ENCODE measurements at places on chromosomes 7 and 10. TPM values are rescaled to one million over a fixed set of nuclear protein-coding genes. Genes with fewer than 3 reads are reported as not detected.

SLC29A4 gene
- 8.8 TPM for total RNA-seq

KAT6B gene
- total RNA-seq: 27.0 TPM

ACTL6B gene
- total RNA-seq: not detected

TMEM139 gene
- total RNA-seq: 3.6 TPM

TWIST1 gene
- total RNA-seq: 0.24 TPM

DLX6 gene
- not detected for total RNA-seq

GPR26 gene
- total RNA-seq: 0.07 TPM

- H3K4me3 ChIP-seq: no peak overlapping the region
- H3K4me1 ChIP-seq: peaks cover 15% of the 10 kb centered on the region
- H3K27ac ChIP-seq: no peak overlapping the region
- DNase-seq: no peak
- H3K27me3 ChIP-seq: peaks cover 100% of the 10 kb centered on the region
- H3K36me3 ChIP-seq: no peaks in the 10 kb centered on the region
Observed at GRCh38 chr7:27128034-27128433, 2.5 kb downstream of the HOXA4 start.

GRCh38 chr10:49273082-49273465, 25.9 kb upstream of the C10orf71 start:
- no peaks in the 10 kb centered on the region for H3K36me3 ChIP-seq
- no peak overlapping the region for H3K4me3 ChIP-seq
- DNase-seq: no peak
- H3K27me3 ChIP-seq: no peaks in the 10 kb centered on the region
- H3K4me1 ChIP-seq: no peaks in the 10 kb centered on the region
- H3K27ac ChIP-seq: no peak overlapping the region

GRCh38 chr10:72177454-72177853, 38.4 kb upstream of the ANAPC16 start:
- H3K4me3 ChIP-seq: no peak overlapping the region
- H3K27ac ChIP-seq: no peak overlapping the region
- no peaks in the 10 kb centered on the region for H3K27me3 ChIP-seq

GRCh38 chr10:132396494-132397035, 435 bp upstream of the PWWP2B start:
- no peaks in the 10 kb centered on the region for H3K36me3 ChIP-seq
- H3K4me1 ChIP-seq: peaks cover 7% of the 10 kb centered on the region
- no peak overlapping the region for H3K27ac ChIP-seq
- DNase-seq: peak; percentile 74

DNA sequence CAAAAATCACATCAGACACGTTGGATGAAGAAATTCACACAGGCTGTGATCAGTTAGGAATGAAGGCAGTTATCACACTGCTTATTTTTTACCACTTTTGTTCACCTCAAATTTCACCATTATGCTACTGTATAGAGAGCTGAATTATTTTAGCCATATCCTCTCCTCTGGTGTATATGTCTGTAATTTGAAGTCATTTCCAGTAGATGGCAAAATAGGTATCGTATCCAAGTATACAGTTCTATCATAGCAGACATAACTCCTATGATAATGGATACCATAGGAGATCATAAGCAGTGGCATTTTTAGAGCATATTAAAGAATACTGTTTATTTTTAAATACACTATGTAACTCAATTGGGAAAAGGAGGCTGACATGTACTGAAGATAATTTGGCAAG, 909.7 kb downstream of the DNAJB9 start:
- no peaks in the 10 kb centered on the region for H3K4me1 ChIP-seq
- H3K4me3 ChIP-seq: no peak overlapping the region
- no peak overlapping the region for H3K27ac ChIP-seq
- no peaks in the 10 kb centered on the region for H3K36me3 ChIP-seq
- H3K27me3 ChIP-seq: no peaks in the 10 kb centered on the region

DNA sequence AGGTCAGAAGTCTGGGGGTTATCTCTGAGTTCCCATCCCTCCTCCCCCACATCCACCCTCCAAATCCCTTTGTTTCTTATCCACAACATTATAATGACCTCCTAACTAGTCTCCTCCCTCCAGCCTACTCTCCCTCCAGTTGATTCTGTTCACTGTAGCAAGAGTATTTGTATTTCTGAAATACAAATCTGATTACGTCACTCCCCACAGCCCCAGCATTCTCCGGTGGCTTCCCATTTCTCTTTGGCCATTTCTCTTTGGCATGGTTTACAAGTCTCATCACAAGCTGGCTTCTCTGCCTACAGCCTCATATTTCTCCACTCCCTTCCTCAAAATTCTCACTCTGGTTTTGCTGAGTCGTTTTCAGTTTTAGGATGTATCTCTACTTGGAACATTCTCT, 24.6 kb upstream of the MRPS33 start:
- no peaks in the 10 kb centered on the region for H3K4me1 ChIP-seq
- H3K27ac ChIP-seq: no peak overlapping the region
- no peak for DNase-seq
- H3K36me3 ChIP-seq: no peaks in the 10 kb centered on the region
- no peaks in the 10 kb centered on the region for H3K27me3 ChIP-seq

DNA sequence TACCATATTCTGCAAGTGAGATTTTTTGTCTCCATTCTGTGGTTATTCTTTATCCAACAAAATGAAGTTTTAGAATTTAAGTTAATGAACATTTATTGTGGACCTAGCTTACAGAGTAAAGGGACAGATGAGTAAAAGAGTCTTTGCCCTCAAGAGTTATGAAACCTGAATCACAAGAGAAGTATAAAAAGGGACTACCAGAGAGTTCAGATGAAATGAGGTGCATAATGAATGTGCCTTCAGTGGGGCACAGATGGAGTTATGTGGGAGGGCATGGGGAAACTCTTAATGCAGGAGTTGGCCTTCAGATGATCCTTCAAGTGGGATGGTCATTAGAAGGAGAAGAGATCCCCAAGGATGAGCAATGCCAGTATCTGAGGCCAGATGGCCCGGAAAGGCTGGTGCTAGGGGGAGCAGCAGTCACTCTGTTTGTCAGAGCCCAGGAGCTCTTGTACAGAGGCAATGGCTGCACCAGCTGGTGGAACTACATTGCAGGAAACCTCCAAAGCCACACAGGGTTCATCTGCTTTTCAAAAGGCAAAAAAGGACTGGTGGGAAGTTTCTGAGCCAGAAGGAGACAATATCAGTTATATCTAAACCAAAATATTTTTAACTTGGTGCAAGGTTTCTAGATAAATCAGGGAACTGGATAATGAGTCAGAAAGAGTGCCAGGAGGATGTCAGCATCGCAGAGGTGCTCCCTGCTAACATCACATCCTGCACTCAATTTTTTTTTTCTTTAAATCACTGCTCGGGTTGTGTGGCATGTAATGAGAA, 162.0 kb downstream of the KLF6 start:
- peak overlapping the region; percentile 70 for H3K27ac ChIP-seq
- peaks cover 26% of the 10 kb centered on the region for H3K4me1 ChIP-seq
- no peak for DNase-seq
- no peak overlapping the region for H3K4me3 ChIP-seq
- no peaks in the 10 kb centered on the region for H3K27me3 ChIP-seq
- no peaks in the 10 kb centered on the region for H3K36me3 ChIP-seq

- no peak overlapping the region for H3K27ac ChIP-seq
- no peaks in the 10 kb centered on the region for H3K4me1 ChIP-seq
- no peaks in the 10 kb centered on the region for H3K36me3 ChIP-seq
- H3K4me3 ChIP-seq: no peak overlapping the region
- no peak for DNase-seq
- H3K27me3 ChIP-seq: no peaks in the 10 kb centered on the region
Observed at GRCh38 chr10:43707770-43708169, 59.1 kb upstream of the ZNF32 start.

GRCh38 chr10:17219024-17219423, 9.0 kb upstream of the VIM start:
- no peak overlapping the region for H3K27ac ChIP-seq
- H3K4me3 ChIP-seq: no peak overlapping the region
- no peaks in the 10 kb centered on the region for H3K36me3 ChIP-seq
- H3K27me3 ChIP-seq: no peaks in the 10 kb centered on the region

DNA sequence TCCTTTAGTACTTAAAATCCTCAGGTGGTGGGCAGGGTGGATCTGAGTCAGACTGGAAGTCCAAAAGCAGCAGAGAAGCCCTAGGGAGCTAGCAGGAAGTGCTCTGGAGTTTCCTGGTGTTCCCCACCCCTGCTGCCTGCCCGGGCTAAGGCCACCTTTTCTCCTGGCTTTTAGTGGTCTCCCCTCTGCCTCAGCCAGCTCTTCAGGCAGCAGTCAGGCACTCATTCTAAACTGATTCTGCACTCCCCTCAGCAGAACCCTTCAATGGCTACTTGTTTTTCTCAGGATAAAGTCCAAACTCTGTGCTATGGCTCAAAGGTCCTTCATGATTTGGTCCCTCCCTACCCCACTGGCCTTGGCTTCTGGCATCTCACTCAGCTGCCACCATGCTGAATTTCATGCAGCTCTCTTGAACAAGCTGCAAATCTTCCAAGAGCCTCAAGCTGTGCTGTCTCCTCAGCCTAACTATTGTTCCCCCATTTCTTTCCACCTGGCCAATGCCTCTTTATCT, 28.9 kb upstream of the DNMBP start:
- DNase-seq: no peak
- no peaks in the 10 kb centered on the region for H3K27me3 ChIP-seq
- H3K27ac ChIP-seq: no peak overlapping the region
- no peaks in the 10 kb centered on the region for H3K36me3 ChIP-seq
- H3K4me3 ChIP-seq: no peak overlapping the region
- H3K4me1 ChIP-seq: peaks cover 18% of the 10 kb centered on the region

GRCh38 chr7:76225379-76225778, 23.7 kb downstream of the SRRM3 start:
- DNase-seq: peak; percentile 85
- H3K27me3 ChIP-seq: no peaks in the 10 kb centered on the region
- H3K27ac ChIP-seq: no peak overlapping the region
- H3K4me3 ChIP-seq: peak overlapping the region; percentile 4
- peaks cover 29% of the 10 kb centered on the region for H3K4me1 ChIP-seq

DNA sequence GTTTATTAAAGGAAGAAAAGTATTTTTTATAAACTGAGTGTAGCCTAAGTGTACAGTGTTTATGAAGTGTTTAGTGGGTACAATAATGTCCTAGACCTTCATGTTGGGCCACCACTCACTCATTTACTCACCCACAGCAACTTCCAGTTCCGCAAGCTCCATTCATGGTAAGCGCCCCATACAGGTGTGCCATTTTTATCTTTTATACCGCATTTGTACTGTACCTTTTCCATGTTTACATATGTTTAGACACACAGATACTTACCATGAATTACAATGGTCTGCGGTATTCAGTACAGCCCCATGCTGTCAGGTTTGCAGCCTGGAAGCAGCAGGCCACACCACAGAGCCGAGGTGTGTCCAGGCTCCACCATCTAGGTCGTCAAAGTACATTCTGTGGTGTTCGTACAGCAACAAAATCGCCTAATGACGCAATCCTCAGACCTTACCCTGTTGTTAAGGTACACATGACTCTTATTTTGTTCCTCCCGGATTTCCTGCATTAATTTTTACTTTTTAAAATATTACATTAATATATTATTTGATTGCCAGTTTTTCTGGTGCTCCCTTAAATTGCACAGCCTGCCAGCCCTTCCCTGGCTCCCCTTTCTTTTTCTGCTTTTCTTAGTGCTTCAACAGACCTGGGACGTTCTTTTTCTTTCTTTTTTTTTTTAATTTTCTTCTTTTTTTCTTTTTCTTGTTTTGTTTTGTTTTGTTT, 881 bp upstream of the SSBP1 start:
- H3K4me3 ChIP-seq: peak overlapping the region; percentile 63
- H3K27me3 ChIP-seq: no peaks in the 10 kb centered on the region
- DNase-seq: no peak
- peak overlapping the region; percentile 90 for H3K27ac ChIP-seq
- H3K36me3 ChIP-seq: peaks cover 27% of the 10 kb centered on the region

GRCh38 chr7:73712773-73713172, 6.7 kb downstream of the STX1A start:
- H3K27ac ChIP-seq: no peak overlapping the region
- H3K4me1 ChIP-seq: no peaks in the 10 kb centered on the region
- no peak overlapping the region for H3K4me3 ChIP-seq
- no peaks in the 10 kb centered on the region for H3K36me3 ChIP-seq
- peaks cover under 1% of the 10 kb centered on the region for H3K27me3 ChIP-seq

- no peaks in the 10 kb centered on the region for H3K36me3 ChIP-seq
- no peaks in the 10 kb centered on the region for H3K27me3 ChIP-seq
- H3K4me3 ChIP-seq: no peak overlapping the region
- H3K4me1 ChIP-seq: no peaks in the 10 kb centered on the region
- DNase-seq: no peak
Observed at GRCh38 chr7:45665172-45665571, 91.0 kb downstream of the ADCY1 start.

GRCh38 chr7:28551331-28551730, 139.0 kb downstream of the CREB5 start:
- no peaks in the 10 kb centered on the region for H3K27me3 ChIP-seq
- no peaks in the 10 kb centered on the region for H3K4me1 ChIP-seq
- DNase-seq: no peak
- no peak overlapping the region for H3K4me3 ChIP-seq
- H3K27ac ChIP-seq: no peak overlapping the region

GRCh38 chr10:126227762-126228134, 160.5 kb downstream of the ADAM12 start:
- H3K27ac ChIP-seq: no peak overlapping the region
- H3K27me3 ChIP-seq: no peaks in the 10 kb centered on the region
- DNase-seq: no peak
- no peaks in the 10 kb centered on the region for H3K4me1 ChIP-seq
- H3K4me3 ChIP-seq: no peak overlapping the region

DNA sequence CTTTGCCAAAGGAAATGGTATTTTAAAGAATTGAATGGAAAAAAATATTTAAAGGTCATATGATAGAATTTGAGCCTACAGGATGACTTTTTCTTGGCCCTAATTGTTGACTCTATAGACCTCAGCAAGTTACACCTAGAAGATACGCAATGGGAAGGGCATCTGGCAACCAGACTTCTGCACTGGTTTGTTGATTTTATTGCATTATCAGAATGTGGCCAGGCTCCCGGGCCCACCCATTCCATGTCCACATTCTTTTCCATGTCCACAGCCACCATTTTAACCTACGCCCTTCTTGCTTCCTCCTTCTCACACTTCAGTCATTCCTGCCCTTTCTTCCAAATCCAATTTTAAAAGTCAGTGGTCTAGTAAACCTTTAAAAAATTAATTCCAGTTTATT, 738.4 kb downstream of the SUGCT start:
- no peaks in the 10 kb centered on the region for H3K36me3 ChIP-seq
- H3K27me3 ChIP-seq: no peaks in the 10 kb centered on the region
- DNase-seq: no peak

- H3K27me3 ChIP-seq: no peaks in the 10 kb centered on the region
- no peak overlapping the region for H3K4me3 ChIP-seq
Observed at GRCh38 chr7:152354061-152354460, 81.7 kb downstream of the KMT2C start.

All from GM23338 (cell line).